ENCODE measurements at places on chromosomes 5 and 9. TPM values are rescaled to one million over a fixed set of nuclear protein-coding genes. Genes with fewer than 3 reads are reported as not detected.

GRCh38 chr5:93610581-93611272 is 27.7 kb downstream of the NR2F1 start:
- DNase-seq = no peak

GRCh38 chr9:114851306-114851705 is 45.5 kb upstream of the TNFSF15 start:
- DNase-seq = no peak

- DNase-seq = no peak
Measured at GRCh38 chr5:72129725-72130124, 22.4 kb downstream of the MAP1B start.

C9orf72 gene
- 5.3 TPM for total RNA-seq

ALDH7A1 gene
- 20.4 TPM for total RNA-seq

Data from dermis microvascular lymphatic vessel endothelial cell (primary cell).